ENCODE measurements at places on chromosomes 13 and 19.
A peak's percentile ranks its signal among the peaks of the same experiment; 100 is the strongest.

- no peak for DNase-seq
Measured at GRCh38 chr19:33287927-33288326, 14.4 kb downstream of the CEBPA start.

DNA sequence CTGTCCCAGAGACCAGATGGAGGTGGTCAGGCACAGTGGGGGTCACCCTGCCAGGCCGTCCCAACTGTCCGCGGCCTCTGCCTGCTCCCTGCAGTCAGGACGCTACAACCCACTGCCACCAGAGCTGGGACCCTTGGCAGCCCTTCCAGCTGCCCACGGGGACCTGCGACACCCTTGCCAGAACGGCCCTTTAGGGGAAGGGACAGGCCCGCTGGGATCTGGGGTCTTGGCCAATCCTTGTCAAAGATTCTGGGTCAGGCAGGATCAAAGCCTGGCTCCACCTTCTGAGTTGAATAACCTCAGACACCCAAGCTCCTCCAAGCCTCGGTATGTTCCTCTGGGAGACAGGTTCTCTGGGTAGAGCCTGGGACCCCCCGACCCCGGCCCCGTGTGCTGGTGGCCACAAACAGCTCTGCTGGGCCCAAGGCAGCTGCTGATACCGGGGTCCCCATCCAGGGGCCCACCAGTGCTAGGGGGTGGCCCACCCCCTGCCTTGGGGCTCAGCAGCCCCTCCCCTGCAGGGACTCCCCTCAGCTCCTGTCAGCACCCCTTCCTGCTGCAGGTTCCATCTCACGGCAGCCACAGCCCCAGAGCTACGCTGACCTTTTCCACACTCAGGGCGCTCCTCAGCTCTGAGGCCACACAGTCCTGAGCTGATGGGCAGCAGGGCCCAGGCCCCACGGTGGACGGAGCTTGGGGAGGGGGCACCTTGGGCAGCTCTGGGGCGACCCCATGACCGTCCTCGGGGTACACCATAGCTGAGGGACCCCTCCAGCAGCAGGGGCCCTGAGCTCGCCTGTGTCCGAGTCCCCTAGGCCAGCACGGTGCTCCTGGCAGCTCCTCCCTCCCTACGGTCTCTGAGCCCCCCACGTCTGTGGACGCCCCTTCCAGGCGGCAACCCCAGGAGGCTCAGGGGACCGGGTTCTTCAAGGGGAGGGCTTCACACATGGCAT lies 18.4 kb downstream of the SBNO2 start:
- no peak for DNase-seq

DNA sequence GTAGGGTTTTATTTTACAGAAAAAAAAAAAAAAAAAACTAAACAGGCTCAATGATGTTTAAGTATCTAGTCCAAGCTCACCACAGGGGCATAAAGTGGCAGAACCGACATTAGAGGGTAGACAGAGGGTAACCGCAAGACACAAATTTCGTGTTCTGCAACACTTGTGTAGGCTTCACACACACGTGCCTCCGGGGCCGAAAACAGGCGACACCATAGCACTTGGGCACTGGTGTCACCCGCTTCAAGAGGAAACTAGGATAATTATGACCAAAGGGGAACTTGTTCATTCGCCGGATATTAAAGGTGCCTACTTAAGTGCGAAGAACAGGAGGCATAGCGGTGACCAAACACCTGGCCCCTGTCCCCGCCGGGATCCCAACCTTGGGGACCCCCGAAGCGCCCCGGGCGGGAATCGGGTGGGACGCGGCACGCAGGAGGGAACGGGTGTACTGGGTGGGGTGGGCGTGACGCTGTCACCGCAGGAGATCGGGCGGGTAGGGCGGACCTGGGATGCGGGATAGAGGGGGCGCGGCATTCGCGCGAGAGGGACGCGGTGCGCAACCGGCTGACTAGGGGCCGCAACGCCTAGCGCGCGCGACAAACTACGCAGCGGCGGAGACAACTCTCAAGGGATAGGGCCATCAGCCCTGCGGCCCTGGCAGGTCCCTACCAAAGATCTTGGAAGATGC lies 558 bp downstream of the MZT1 start:
- no peak for DNase-seq

DNA sequence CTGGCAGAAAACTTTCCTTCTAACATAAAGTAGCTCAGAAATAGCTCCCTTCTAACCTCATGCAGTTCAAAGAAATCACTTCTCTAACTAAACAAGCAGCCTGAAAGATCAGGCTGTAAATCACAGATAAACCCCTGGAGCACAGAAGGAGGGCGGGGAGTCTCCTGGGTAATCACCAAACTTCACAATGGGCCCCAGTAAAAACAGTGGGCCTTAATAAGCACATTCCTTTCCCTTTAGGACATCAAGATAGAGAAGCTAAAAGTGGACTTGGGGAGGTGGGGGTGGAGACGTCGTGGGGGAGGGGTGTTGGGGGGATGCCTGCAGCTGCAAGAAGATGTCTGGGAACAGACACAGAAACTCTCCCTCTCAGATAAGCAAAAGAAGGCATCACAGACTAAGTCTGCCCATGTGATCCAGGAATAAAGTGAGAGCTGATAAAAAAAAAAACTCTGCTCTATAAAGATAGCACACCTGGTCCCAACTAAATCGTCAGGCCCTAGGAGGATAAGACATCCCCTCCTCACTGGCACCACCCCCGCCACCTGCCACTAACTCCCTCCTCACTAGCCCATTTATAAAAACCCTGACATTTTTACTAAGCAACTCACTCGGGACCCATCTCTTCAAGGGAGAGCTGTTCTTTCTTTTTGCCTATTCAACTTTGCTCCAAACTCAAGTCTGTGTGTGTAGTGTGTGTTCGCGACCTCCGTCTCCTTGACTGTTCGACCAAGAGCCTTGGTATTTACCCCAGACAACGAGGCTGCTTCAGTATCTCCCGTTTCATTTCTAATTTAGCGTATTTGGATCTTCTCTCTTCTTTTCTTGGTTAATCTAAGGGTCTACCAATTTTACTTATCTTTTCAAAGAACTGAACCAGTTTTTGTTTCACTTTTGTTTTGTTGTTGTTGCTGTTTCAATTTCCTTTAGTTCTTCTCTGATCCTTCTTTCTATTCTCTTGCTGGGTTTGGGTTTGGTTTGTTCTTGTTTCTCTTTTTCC lies 31.7 kb downstream of the DNAJC15 start:
- DNase-seq = no peak

DNA sequence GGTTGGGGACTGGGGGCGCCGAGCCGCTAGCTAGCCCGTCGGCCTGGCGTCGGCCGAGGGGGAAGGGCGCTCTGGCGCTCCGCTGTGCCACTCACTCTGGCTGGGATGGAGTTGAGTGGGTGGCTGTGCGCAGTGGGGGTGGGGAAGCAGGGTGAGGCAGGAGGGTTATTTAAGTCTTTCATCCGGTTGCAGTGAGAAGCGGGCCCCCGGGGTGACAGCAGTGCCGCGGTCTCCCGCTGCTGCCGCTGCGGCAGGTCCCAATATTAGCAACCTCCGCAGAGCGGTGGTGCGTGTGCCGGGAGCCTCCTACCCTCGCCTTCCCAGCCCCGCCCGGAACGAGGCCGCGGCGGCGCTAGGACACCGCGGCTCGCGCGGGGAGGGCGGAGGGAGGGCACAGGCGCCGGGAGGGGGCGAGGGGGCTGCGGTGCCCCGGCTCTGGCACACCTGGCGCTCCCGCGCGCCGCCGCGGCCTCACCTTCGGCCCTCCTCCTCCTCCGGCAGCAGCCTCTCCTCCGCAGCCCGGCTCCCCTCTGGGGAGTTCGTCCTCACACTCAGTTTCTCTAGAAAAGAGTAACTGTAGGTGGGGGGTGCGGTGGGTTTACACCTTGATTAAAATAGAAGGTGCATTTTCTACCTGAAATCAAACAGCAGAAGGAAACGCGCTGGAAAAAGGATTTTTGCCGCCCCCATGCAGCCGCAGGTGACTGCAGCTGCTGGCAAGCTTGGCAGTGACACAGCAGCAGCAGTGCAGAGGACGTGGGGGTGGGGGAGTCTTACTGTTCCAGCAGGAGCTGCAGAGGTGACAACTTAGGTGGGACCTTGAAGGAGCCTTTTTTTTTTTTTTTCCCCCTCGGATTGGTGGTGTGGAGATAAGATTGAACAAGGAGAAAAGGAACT lies 4.5 kb downstream of the FGF9 start:
- DNase-seq = no peak

GRCh38 chr13:113551081-113552000 lies 33.2 kb upstream of the TFDP1 start:
- DNase-seq = no peak

DNA sequence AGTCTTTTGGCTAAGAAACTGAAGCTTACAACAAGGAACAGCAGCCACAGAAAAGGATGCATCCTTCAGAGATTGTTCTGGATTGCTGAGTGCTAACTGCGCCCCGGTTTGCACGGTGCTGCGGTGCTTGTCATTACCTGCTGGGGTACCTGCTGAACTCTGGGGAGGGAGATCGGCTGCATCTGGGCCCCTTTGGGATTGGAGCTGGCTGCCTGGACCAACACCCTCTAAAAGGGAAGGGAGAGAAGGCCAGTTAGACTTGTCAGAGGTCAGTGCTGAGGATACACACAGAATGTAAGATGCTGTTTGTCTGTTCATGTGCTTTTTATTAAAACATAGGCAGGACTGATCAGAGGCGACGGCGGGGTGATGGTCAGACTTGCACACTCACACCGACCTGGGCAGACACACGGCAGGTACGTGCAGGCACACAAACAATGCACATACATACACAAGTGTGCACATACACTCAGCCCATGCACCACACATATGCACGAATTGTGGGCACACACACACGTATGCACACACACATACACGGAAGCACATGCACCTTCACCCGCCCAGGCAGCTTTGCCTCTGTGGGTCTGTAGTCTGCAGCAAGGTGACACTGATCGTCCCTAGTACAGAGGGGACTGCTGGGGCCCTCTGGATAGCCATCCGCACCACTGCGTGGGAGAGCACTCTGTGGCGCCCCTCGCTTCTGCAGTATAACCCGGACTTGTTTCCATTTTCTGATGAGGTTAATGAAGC lies 66.1 kb downstream of the RFX2 start:
- DNase-seq = no peak

DNA sequence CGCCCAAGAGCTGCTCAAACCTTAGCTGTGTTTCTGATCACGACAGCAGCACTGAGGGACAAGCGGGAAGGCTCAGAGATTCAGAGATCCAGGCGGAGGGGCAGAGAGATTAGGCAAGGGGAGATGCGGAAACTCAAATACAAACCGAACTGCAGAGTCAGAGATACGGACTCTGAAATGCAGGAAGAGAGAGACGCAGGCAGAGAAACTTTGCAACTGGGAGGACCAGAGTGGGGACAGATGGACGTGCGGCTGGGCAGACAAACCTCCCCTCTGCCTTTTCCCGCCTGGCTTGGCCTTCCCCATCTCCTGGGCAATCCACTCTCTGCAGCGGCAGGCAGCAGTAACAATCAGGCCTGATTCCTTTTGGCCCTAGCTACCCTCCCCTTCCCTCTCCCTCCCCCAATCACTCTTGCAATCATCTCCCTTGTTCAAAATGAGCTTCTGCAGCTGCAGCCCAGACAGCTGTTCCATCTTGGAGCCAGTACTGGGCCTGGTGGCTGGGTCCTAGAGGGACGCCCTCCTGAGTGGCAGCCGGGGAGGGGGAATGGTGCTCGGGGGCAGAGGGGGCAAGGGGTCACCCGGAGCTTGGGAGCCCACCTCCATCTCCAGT lies 29.7 kb downstream of the OLFM2 start:
- DNase-seq = no peak

DNA sequence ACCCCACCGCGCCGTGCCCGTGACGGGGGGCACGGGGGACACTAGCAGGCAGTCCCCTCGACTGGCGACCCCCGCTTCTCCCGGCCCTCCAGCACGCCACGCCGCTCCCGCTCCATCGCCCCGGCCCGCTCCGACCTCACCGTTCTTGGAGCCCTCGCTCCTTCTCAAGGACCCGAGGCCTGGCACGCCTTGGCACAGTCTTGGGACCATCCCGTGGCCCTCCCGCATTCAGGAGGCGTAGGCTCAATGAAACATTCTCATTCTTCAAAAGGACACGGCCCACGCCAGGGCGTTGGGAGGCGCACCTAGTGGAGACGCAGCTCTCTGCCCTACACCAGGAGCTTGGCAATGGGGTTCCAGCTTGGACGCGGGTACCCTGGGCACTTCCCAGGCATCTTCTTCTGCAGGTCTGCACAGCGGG lies 473 bp upstream of the CERS1 start:
- DNase-seq = no peak

- DNase-seq = no peak
Measured at GRCh38 chr19:45079911-45080370, 881 bp downstream of the GEMIN7 start.

- no peak for DNase-seq
Measured at GRCh38 chr13:97974773-97975172, 21.3 kb downstream of the IPO5 start.

GRCh38 chr13:25783601-25784024 lies 268.2 kb downstream of the SHISA2 start:
- DNase-seq = peak; percentile 54

DNA sequence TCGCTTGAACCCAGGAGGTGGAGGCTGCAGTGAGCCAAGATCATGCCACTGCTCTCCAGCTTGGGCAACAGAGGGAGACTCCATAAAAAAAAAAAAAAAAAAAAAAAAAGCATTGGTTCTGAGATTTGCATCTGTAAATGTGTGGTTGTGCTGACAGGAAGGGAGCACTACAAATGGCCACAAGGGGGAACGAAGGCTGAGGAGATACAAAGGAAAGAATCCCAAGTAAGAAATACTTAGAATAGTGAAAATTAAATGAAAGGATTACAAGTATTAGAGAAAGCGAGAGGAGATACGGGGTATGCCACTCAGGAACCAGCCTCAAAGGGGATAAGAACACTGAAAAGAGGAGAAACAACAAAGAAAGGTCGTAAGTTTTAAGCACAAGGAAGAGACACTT lies 284.9 kb downstream of the KLF12 start:
- no peak for DNase-seq

DNA sequence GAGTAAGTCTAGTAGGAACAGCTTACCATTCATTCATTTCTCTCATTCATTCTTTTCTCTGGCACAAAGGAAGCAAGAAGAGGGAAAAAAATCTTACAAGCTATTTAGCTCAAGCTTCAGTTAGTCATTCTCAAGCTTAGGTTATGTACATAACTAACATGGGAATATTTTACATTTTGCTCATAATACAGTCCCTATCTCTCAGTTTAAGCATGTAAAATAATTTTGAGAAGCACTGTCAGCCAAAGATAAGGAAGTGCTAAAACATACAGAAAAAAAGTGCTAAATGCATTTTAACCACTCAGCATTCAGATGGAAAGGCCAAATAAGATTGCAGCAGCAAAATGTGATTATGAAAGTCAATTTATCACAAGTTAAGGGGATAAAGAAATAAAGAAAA lies 7.9 kb downstream of the RBM26 start:
- no peak for DNase-seq

GRCh38 chr13:90276216-90276615 lies 1071.3 kb upstream of the MIR17HG start:
- no peak for DNase-seq

GRCh38 chr13:102799426-102800144 lies 666 bp downstream of the BIVM start:
- no peak for DNase-seq

All from NCI-H2107 (cell line).